ENCODE measurements at places on chromosomes 7 and 10.

DNA sequence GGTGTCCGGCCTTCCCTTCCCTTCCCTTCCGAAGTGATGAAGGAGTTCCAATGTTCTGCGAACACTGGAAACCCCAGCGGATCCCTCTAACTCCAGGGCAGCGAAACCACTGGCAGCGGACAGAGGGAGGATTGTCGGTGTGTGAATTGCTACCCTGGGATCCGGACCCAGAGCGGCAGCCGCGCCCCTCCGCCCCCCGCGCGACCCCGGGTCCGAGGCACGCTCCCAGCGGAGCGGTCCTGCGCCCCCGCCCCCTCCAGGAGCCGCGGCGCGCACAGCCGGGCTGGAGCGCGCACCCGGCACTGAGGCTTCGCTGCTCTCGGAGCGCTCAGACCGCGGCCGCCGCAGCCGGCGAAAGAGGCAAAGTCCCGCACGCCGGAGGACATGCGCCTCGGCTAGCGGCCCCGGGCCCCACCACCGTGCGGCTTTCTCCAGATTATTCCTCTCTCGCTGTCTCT is at the start of gene PTPRZ1:
TSS of gene PTPRZ1 (plus strand) at position 331 of the 458 bp plus-strand sequence. CDS start 339 bp downstream, outside the sequence.
- DNase-seq: peak; percentile 24

GRCh38 chr7:68376131-68376661 is 1222.1 kb upstream of the AUTS2 start:
- DNase-seq: no peak

DNA sequence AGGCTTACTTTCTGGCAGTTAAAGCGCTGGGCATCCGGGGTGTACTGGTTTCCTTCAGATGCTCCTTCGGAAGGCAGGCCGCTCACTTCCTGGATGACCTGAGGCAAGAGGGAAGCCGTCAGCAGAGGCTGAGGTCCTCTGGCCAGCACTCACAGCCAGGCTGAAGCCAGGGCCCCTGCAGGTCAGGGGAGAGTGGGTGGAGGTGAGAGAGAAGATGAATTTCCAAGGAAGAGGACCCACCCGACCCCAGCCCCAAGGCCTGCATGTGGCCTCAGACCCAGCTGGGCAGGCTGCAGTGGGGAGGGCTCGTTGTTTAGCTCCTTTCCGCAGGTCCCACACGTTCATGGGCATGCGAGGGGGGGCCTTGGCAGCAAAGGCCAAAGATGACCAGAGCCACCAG is 71.3 kb downstream of the VWA2 start:
- no peak for DNase-seq

- peak; percentile 29 for DNase-seq
Measured at GRCh38 chr7:13628239-13629001, 361.0 kb downstream of the ETV1 start.

DNA sequence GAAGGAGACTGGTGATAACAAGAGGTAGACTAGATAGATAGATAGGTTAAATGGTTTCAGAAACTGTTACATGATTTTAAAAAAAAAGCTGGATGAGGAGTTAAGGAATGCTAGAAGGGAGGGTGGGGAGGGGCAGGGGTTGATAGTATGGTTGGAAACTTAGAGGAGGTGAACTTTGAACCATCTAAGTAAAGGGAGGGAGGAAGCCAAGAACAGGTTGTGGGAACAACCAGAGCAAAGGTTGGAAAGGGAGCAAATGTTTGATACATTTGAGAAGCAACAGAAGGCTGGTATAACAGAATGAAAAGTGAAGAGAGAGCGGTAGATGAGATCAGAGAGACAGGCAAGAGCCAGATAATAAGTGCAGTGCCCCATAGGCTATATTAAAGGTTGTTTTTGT is 224.8 kb downstream of the FOXP2 start:
- DNase-seq: no peak

DNA sequence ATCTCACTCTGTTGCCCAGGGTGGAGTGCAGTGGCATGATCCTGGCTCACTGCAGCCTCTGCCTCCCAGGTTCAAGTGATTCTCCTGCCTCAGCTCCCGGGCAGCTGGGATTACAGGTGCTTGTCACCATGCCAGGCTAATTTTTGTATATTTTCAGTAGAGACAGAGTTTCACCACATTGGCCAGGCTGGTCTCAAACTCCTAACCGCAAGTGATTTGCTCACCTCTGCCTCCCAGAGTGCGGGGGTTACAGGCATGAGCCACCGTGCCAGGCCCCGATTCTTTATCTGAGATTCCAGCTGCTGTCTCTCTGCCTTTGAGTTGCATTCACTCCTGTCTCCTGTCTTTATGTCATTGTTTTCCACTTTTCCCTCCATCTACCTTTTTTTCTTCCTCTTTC is 168.7 kb downstream of the TMEM178B start:
- no peak for DNase-seq

- DNase-seq: no peak
Measured at GRCh38 chr10:74586088-74586585, 240.3 kb upstream of the KAT6B start.

GRCh38 chr7:114889646-114890285 is 32.1 kb upstream of the MDFIC start:
- peak; percentile 95 for DNase-seq

GRCh38 chr7:107898997-107899594 is 8.1 kb downstream of the DLD start:
- DNase-seq: no peak

GRCh38 chr7:128221929-128222403 is 19.1 kb upstream of the LEP start:
- DNase-seq: peak; percentile 44

GRCh38 chr10:125782054-125782453 is 6.4 kb upstream of the MMP21 start:
- no peak for DNase-seq

DNA sequence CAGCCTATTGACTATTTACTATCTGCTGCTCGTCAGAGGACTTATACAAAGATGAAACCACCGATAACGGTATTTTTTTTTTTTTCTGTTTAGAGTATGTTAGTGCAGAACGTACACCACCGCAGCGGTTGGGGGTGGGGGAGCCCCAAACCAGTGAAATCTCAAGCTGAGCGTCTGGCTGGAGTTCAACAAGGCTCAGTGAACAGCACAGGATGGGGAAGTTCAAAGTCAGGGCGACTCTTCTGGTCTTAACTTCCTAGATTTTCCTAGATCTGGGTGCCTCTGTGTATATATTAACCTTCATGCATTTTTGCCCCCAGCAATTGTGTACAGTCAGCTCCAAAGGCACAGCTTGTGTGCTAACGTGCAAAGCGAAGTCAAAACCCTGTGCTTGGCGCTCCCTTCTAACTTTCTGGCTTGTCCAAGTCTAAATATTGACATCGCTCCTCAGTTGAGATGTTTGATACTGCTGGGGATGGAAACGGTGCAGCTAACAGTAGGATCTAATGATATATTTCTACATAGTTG is 1.1 kb downstream of the RHOBTB1 start:
- peak; percentile 38 for DNase-seq

Data from fibroblast of skin of scalp (primary cell).